Activated gamma-delta T cell treated with Interleukin-2 at 50 U/mL for 16 hours (primary cell): ENCODE measurements at places on chromosomes 3 and 15.

DNA sequence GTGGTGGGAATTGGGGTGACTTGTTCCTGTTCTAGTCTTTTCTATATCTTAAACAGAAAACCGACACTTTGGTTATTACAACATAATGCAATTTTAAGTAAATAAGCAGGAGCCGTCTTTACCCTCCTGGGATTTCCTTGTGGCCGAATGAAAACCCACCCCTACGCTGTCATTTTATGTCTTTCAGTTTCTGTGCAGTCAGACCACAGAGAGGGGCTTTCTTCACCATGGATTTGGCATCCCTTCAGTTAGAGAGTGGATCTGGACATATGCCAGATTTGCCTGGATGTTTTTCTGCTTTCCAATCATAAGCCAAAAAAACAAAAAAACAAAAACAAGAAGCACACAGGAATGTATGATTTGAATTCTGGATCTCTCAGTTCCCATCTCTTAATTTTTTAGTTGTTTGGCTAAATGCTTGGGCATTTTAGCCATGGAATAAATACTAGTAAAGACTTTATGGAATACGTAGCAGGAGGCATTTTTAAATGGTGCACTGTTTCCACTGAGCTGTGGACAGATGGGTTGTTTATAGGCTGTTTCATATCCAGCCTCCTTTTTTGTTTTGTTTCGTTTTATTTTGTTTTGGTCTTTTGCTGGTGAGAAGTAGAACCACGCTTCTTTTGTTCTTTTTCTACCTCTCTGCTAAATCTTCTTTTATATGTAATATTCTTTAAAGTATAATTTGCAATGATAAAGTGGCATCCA is 272.9 kb downstream of the FEZF2 start:
- no peak for DNase-seq

DNA sequence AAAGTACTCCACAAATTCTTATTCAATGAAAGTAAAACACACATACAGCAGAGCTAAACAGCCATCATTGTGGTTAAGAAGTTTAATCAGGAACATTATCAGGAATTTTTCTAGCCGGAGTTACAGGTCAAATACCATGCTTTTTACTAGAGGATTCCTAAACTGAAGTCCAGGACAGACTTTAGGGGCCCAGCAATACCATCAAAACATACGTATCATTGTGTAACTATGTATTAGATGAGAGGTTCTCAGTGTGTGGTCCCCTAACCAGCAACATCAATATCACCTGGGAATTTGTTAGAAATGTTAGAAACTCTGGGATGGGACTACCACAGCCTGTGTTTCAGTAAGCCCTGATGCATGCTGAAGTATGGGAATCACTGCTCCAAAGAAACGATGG is 404.2 kb upstream of the IL12A start:
- no peak for DNase-seq

DNA sequence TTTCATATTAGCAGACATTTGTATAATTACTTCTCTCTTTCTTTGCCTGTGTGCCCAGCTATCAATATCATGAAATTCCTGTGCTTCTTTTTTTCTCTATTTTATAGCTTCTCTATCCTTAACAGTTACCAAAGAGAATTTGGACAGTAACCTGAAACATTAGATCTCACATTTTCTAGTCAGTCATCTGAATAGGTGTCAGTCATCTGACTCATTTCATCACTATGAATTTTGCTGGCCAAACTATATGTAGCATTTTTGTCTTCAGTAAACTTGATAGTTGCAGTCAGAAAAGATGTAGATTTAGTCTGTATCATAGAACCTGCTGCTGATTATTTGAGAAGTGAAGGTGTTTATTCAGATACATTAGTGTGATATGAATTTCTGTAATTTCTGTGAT is 52.6 kb downstream of the HMG20A start:
- DNase-seq = no peak

DNA sequence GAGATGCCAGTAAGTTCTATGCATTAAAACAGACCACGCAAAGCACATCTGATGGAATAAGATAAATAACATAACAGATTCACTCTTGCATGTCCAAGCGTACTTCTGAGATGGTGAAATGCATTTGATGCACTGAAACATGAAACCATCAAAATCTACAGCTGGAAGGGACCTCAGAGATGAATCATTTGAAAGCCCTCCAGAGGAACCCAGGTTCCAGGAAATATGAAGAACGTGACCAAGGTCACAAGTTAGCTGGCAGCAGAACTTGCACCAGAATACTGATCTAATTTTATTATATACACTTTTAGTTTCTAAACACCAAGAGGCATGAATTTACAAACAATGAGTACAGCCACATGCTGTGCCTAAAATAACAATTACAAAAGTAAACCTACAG is 957.1 kb downstream of the FHIT start:
- no peak for DNase-seq

DNA sequence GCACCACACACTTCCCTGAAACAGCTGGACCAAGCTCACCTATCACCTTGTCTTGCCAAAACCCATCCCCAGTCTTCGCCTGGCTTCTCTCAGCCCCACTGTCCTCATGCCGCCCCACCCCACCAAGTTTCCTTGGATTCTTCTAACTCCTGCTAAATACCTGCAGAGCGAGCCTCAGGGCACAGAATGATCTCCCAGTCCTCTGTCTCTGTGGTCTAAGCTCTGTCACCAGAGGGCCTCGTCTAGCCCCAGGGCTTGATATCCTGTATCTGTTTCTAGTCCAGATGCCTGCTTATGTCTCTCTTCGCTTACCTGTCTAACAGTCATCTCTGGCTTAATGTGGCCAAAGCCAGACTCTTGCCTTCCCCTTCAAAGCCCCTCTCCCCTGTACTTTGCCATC is 9.7 kb downstream of the CCDC12 start:
- DNase-seq = no peak

DNA sequence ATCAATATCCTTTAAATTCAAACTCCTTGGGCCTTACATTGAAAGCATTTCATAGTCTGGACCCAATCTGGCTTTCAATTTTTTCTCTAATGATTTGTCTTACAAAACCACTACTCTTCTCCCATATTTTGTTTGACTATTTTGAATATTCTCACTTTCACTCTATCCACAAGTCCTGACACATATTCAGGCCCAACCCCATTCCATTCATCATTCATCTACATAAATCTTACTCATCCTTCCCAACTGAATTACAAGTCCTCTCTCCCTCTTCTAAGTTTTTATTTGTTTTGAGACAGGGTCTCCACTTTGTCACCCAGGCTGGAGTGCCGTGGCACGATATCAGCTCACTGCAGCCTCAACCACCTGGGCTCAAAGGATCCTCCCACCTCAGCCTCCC is 43.6 kb downstream of the TOP2B start:
- no peak for DNase-seq

- DNase-seq = no peak
Observed at GRCh38 chr3:16767006-16767405, 117.7 kb upstream of the PLCL2 start.

DNA sequence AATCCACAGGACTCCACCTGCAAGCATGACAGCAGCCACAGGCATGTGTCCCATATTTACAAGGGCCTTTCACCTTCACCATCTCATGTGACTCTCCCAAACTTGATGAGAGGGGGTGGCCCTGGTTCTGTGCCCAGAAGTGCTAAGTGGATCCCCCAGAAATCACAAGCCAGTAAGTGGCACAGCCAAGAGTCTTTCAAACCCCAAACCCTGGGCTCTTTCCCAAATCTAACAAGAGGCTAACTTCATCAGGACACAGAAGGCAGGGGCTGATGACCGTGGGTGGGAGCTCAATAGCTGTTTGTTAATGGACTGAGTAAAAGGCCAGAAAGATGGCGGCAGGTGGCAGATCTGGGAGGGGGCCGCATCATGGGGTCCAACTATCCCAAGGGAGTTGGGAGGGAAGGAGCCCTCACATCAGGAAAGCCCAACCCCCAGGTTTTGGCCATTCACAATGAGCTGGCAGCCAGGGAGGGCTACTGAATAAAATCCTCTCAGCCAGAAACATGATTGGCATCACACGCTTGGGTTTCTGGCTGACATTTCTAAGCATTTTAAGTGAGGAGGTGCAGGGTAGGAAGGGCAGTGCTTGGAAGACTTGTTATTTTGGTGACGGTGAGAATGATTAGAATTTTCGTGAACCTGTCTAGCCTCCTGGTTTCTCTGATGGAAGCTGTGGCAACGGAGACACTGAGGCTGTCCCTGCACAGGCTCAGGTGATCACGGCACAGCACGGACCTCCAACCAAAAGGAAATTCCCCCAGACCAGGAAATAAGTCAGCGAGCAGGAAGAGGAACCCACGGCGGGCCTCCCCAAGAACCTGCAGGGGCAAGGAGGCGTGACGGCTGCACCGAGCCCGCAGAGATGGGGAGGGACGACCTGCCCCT is 109.3 kb downstream of the OXNAD1 start:
- DNase-seq = no peak

DNA sequence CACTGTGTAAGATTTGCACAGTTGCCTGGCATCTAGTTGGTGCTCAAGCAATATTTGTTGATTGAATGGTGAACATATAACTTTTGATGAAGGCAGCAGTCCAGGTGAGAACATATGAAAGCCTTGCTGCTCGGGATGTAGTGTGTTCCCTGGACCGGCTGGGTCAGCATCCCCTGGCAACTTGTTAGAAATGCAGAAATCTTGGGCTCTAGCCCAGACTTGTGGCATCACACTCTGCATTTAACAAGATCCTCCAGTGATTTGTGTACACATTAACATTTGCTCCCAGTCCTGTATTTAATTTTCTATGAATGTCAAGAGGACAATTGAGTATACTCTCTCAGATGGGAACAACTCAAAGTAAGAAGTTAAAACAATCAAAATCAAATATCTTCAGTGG is 69.0 kb upstream of the SAMMSON start:
- DNase-seq = no peak

DNA sequence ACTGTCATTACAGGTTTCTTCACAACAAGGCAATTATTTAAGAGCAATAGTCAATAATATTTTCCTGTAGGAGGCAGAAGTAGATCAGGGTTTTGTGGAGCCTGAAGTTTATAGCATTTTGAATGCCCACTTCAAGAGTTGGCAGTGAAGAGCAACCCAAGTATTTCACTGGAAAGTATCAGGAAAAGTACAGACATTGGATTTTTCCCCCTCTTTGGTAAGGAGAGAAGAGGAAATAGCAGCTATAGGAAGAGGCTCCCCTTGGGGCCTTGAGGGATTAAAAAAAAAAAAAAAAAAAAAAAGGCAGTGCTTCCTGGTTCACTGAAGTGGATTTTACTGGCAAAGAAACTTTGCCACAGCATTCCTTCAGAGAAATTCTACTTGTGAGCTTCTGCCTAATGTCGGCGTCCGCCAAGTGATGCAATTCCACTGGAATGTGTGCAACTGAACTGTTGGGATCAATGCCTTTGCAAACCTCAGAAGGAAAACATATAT is 5.7 kb upstream of the CNTN6 start:
- no peak for DNase-seq

DNA sequence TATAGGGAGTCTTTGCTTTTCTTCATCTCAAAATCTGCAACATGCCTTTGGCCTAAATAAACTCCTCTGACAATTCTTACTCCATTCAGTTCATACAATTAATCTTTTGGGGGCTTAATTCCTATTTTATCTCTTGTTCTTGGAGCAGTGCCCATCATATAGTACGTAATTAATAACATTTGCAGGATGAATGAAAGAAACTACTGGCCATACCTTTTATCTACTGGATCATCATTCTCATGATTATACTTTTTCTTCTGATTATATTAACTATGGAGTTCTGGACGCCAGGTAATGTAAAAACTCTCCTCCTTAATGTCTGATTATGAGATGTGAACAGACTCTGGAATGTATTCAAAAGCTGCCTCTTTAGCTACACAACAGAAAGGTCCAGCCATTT is 46.5 kb upstream of the SCN5A start:
- DNase-seq = no peak

DNA sequence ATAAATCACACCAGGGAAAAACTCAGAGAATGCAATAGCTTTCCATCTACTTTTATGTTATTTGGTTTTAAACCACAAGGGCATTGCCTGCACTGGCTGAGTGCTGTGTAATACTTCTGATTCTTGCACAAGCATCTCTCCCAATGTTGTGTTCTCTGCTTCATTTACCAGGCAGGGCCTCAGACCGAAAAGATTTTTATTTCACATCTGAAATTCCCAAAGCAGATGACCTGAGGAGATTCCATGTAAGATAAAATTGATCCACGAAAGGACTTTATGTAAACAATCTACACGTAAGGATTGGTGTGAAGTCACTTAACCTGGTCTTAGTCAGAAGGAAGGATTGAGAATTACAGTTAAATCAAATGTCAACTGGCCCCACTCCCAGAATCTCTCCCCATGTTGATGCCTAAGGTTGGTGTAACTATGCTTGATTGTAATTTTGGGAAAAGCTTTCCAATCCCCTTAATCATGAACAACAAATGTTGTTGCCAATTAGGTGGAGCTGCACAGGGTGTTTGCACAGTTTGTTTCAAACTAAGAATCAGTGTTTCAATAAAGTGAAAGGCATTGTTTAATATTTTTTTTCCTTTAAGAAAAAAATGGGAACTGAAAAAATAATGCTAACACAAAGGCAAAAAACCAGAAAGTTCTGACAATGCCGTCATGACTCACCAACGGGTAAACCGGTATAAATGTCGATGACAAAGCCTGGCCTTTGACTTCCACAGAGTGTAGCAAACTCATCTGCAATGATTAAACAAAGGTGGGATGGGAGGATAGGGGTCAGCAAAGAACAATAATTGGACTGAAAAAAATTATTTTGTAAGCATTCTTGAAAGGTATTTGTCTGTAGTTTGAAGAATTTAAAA is 128.6 kb downstream of the DUT start:
- DNase-seq = no peak

DNA sequence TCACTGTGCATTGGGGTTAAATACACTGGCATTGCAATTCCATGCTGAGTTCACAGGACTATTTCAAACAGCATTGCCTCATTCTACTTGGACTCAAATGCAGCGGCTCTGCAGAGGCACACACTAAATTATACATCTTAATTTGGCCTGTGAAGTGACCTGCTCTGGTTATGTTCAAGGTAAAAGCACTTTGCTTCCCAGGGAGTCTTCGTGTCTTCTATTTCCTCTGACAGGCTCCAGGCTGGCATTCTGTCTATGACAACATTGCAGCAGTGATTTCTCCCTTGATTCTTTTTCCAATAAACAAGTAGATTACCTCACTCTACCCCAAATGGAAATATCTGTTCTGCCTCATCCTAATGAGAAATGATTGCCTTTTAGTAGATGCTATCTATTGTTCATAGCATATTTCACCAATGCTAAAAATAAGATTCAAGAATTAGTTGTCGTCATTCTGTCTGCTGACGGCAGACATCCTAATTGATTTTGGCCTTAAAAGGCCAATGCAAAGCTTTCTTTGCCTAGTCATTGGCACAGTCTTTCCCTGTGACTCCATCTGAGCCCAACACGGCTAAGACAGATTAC is 33.8 kb downstream of the FMN1 start:
- DNase-seq = no peak

DNA sequence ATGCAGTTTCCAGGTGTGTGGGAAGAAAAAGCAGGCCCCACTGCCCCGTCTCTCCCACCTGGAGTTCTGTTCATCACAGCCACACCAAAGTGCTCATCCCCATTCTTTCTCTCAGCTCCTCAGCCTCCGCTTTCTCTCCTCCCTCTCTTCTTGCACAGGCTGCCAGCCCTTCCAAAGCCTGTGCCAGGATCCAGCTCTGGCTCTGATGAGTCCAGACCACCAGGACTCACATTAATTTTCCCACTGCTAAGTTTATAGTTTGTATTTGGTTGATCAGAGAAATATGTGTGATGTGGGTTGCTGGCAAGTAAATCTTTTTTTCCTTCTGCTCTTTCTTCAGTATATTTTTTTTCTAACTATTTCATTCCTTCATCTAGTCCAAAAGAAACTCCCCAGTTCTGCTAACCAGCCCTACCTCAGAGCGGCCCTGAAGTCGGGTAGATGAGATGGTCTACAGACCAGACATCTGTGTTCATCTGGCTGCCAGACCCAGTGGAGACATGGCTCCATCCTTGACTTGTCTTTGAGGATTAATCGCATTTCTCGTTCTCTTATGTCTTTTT is 49.8 kb downstream of the BOC start:
- no peak for DNase-seq
